ENCODE measurements at places on chromosomes 6 and 20.

DNA sequence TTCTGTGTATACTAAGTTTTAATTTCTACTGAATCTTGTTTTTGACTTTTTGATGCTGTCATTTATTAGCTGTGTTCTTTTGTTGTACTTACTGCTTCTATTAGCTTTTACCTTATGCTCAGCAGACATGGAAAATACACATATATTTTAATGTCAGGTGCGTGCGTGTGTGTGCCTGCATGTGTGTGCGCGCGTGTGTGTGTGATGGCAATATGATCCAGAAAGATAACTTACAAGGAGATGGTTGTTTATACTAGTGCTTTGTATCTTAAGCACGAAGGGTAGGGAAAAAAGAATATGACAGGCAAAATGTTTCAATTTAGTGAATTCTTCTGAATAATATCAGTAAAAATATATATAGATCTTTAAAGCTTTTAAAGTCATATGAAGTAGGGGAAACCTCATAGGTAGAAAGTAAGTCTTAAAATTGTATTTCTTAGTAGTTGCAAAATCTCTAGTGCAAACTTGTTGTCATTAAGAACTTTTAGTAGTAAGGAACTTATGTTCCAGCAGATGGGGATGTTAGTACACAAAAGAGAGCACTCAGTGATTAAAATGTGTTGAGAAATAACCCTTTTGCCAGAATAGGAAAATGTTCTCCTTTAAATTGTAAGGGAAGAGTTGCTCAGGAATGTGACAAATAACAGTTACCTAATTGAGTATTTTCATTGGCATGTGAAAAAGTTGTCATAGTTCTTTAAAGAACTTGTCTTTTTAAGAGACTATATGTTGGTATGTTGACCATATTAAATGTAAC, 13.2 kb downstream of the QKI start:
- peak; percentile 29 for DNase-seq

DNA sequence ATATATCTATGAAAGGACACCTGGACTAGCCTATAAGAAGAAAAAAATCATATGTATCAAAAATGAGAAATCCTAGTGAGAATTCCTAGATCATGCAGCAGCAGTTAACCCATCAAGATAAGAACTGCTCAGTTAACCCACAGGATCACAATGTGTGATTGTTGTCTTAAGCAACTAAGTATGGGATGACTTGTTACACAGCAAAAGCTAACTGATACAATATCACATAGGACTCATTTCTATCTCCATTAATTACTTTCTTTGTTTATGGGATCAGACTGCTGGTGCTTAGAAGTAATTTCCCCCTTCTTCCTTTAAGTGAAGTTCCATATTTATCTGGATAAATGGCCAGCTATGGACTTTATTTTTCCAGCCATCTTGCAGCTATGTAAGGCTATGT, 280.8 kb upstream of the MARCKS start:
- DNase-seq: no peak

DNA sequence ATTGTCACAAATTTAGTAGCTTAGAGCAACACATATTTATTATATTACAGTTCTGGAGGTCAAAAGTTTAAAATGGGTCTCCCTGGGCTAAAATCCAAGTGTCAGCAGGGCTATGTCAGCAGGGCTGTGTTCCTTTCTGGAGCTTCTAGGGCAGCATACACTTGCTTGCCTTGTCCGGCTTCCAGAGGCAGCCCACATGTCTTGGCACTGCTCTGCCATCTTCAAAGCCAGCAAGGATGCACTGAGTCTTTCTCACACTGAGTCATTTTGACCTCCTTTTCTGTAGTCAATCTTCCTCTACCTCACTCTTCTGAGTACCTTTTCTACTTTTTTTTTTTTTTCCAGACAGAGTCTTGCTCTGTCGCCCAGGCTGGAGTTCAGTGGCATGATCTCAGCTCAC, 39.0 kb downstream of the ADGRF4 start:
- DNase-seq: no peak

DNA sequence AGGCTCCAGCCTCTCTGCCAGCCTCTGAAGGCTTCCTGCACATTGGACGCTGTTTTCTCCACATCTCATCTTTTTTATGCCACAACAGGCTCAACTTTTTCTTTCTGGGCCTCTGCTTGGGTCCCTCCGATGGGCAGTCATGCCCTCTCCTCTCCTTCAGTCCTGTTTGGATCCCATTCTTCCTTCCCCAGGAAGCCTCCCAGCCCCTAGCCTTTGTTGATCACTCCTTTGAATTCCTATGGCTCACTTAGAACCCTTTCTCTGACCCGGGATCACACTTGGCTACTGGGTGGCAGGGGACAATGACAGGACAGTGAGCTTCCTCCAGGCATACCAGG, 4.5 kb downstream of the SLA2 start:
- no peak for DNase-seq

DNA sequence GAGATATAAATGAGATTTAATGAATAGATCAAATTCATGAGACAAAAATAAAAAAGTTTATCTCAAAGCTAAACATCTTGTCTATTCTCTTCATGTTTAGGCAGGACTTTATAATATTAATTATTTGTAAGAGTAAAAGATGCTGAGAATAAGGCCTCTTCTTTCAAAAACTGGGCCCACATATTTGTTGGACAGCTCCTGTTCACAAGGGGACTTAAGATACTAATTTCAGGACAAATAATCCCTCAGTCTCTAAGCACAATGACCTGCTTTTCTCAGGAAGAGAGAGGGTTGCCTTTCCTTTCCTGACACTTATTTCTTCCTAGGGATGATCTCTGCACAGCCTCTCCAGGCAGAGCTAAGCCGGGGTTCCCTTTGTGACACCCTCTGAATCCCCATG, 43.3 kb downstream of the NOX3 start:
- no peak for DNase-seq

DNA sequence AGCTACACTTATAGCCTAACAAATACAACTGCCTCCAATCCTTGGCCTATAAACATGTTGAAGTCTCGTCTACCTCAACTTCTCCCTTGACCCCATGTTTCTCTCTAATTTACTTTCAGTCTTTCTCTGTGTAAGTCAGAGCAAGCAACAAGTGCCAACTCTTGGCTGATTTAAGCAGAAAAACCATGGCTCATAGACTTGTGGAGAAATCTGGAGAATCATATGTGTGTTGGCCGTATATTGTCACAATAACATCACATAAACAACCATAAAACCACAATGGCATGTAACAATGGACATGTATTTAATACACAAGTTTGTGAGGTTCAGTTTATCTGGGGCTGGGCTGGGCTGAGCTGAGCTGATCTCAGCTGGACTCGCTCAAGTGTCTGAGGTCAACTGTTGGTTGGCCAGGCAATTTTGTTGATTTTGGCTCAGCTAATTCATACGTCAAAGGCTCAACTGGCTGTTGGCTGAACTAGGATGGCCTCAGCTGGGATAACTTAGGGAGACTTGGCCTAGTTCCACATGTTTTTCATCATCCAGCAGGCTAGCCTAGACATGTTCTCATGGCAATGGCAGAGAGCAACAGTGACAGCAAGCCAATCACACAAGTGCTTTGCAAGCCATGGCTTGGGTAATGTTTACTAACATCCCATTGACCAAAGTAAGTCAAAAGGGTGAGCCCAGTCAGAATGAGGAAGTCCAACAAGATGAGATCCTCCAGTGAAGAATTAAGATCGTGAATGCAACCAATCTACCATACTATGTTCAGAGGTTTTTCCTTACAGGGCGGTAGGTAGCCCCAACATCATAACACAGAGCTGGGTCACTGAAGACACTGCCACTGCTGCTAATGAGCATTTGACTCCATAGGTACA, 12.9 kb upstream of the TBC1D22B start:
- DNase-seq: peak; percentile 81

- no peak for DNase-seq
Observed at GRCh38 chr6:32622545-32623401, 14.4 kb upstream of the HLA-DQA1 start.

DNA sequence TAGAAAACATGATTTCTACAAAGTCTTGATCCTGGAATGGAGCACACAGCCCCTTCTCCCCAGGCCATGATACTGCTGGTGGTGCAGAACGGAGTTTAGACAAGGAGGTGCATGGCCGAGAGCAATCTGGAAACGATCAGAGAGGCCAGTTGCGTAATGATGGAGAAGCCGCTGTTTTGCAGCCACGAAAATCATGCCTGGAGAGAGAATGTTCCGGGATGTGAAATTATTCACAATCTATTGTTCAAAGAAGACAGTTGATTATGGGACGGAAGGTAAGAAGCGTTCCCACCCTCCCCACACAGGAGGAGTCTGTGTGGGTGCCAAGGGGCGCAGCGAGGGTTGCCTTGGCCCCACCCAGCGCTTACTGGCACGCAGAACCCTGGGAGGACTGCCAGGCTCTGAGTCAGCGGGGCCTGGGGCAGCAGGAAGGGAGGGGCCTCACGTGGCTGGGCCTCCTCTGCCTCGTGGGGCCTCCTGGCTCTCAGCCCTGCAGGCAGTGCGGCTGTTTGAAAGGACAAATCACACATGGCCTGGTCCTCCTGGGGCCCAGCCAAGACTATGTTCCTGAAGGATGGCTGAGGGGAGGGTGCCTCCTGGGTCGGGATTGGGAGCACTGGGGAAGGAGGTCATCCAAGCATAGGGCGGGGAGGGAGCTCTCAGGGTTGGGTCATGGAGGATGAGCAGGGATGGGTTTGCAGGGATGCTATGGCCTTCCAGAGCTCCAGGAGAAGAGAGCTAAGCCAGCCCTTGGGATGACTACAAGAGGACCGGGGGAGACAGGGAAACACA, 8.7 kb upstream of the AP5S1 start:
- DNase-seq: peak; percentile 98

GRCh38 chr6:139407718-139408222, 33.3 kb upstream of the CITED2 start:
- DNase-seq: peak; percentile 53

DNA sequence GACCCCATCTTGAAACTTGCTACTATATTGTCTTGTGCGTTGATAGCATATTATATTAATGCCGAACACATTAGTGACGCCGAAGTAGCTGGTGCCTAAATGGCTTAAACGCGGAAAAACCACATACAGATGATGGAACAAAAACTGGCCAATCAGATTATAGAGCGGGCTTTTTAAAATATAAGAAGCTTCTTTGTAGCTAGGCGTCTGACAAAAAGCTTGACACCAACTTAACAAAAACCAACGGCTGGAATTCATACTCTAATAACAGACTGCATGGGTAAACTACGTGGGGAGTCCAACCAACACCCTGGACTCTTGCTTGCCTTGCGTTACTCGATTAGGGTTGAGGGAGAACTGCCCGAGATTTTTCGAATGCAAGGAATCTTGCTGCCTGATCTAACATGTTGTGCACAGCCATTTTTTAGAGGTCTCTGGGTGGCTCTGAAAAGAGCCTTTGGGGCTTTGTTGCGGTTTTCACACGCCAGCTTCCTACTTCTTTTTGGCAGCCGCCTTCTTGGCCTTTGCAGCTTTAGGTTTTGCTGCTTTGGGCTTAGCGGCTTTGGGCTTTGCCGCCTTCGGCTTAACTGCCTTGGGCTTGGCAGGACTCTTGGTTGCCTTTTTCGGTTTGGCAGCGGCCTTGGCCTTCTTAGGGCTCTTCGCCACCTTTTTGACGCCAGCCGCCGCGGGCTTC, 45.7 kb downstream of the OR2B2 start:
- DNase-seq: peak; percentile 70

- DNase-seq: no peak
Observed at GRCh38 chr6:50816947-50817645, 1.6 kb upstream of the TFAP2B start.

DNA sequence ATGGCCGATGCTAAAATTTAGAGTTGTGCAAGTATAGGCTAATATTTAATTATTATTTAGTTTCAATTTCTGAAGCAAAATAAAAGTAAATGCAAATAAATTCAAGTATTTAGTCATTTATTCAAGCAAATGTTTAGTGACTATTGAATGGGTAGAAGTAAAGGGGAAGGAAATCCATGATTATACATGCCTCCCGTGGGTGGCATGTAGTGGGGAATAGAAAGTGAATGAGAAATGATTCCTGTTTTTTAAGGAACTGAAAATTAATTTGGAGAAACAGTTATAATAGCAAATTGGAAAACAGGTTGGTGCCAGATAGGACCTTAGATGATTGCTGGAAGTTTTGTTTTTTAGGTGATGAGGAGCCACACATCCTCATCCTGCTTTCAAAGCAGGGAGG, 35.4 kb downstream of the FAM229B start:
- no peak for DNase-seq

GRCh38 chr6:34036357-34037069, 109.4 kb downstream of the GRM4 start:
- no peak for DNase-seq

DNA sequence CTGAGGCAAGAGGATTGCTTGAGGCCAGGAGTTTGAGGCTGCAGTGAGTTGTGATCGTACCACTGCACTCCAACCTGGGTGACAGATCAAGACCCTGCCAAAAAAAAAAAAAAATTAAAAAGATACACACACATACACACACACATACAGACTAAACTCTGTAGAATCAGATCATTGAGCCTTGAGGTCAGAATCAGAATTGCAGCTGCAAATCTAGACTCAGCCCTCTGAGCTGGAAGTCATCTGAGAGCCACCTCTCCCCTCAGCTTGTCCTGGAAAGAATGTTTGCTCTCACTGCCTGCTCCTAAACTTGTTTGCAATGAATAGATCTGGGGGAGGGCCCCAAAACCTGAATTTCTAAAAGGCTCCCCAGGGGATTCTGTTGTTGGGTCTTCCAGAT, 41.4 kb upstream of the ANGPT4 start:
- DNase-seq: no peak

- DNase-seq: no peak
Observed at GRCh38 chr20:13856354-13856753, 71.5 kb downstream of the NDUFAF5 start.

GRCh38 chr6:110939429-110940200, 18.9 kb upstream of the GTF3C6 start:
- DNase-seq: no peak

GRCh38 chr20:37903317-37904007, 535 bp downstream of the VSTM2L start:
- DNase-seq: no peak

GRCh38 chr6:129031051-129031599, 148.2 kb downstream of the LAMA2 start:
- no peak for DNase-seq

- DNase-seq: no peak
Observed at GRCh38 chr6:45543298-45544235, 165.8 kb upstream of the SUPT3H start.

DNA sequence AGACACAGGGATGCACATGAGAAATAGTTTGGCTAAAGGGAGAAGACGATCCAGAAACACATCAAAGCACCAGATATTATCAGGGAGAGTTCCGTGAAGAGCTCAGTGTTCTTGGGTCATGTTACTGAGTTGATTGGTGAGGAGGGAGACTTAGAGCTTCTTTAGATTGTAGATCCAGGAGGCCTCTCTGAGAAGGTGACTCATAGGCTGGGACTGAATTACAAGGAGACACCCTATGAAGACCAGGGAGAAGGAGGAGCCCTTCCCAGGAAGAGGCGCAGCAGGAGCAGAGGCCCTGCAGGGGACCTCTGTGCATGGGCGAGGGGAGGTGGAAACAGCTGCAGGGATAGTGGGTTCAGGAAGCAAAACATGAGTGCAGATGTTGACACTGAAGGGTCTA, 196.5 kb downstream of the SLC24A3 start:
- DNase-seq: no peak

GRCh38 chr20:50813801-50814200, 18.9 kb downstream of the BCAS4 start:
- DNase-seq: no peak

GRCh38 chr6:138215093-138215782, 3.1 kb downstream of the PBOV1 start:
- no peak for DNase-seq

All from LoVo (cell line).